ENCODE measurements at places on chromosomes 7 and 10.

DNA sequence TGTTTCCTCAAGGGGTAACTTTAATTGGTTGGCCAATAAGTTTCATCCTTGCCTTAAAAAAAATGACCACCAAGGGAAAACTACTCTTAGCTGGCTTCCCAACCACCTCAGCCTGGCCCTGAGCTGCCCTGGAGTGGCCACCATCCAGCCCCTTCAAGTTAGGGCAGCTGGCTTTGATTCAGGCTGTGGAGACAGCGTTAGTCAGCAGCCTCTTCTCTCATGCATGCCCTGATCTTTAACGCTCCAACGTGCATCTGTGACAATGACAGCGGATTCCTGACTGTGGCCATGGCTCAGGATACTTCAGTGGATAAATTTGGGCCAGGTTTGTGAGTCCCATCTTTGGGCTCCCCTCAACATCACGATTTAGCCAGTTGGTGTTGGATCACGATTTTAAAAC is 111.6 kb downstream of the RBM20 start:
- no peak for ATAC-seq

DNA sequence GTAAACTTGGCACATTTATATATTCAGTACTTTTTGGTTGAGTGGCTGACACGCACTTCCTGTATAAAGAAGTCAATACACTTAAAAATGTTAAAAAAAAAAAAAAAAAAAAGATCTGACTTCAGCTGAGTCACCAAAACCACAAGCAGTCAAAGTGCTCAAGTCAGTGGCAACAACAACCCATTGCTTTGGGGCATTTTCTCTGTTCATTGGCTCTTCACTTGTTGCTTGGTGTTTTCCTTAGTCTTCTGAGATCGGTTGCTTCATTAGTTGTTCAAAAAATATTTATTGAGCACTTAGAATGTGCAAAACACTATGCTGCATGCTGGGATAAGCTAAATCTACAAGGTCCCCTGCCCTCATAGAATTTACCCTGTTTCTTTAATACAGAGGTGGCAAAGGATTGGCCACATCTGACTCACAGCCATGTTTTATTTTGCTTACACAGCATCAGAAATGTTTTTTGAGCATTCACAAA is 63.7 kb downstream of the ZNRF2 start:
- peak; percentile 90 for ATAC-seq

DNA sequence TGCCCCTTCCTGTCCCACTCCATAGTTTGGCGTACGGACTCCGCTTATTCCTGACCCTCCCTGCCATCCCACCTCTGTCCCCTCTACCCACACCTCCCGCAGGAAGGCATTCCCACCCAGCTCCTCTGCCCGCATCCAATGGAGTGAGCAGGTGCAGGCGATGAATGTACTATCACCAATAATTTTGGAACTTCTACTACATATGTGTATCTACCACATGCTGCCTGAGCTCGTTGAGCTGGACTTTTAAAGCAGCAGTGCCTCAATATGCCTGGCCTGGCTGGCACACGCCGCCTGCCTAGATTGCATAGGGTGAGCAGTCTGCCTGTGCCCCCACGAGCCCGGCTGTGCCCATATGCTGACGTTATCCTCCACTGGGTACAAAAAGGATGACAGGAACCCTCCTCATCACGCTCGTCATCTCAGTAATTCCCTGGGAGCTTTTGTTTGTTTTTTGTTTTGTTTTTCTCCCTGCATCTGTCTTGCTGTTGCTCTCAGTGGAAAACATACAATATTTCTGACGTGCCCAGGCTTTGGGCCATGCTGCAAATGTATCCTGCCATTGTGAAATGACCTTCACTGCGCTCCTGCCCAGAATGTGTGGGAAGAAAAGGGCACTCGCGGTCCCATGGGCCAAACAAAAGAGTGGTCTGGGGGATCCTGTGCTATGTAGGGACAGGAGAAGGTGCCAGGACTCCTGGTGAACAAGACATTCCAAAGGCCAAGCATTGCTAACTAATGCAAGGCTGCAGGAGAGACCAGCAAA is 302.8 kb downstream of the PTPRN2 start:
- no peak for ATAC-seq

GRCh38 chr7:7771452-7771851 is 53.0 kb upstream of the RPA3 start:
- no peak for ATAC-seq

DNA sequence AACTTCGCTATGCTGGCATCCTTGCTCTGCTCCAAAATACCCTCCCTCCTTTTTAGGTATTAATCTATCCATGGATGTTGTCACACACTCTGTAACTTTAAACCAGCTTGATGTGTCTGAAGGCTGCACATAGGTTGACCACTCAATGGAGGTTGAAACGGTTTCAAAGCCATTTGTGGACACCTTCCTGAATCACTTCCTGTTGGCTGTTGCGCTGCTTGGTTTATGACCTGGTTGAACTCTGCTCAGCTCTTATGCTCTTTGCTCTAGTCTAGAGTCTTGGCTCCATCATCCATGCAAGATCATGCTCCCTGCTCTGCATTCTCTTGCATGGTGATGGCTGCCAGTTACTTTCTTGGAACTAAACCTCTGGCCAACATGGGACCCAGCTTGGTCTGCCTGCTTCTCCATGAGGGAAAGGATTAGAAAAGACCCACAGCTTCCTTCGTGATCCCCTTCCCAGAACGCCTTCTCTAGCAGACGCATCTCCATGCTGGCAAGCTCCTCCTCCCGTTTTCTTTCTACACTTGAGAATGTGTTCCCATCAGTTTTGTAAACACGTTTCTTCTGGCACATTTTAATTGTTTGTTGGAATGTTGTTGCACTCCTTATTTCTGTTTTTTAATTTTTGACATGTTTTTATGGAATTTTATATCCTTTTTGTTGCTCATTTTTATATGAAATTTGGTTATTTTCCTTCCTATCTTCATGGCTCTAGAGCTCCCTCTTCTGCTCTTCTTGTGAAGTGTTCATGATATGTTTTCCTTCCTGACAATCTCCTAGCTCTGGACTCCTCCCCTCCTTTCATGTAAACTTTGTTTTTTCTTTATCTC is 149.8 kb downstream of the XPNPEP1 start:
- ATAC-seq = no peak
